ENCODE measurements at places on chromosomes 7 and 10.
A peak's percentile ranks its signal among the peaks of the same experiment; 100 is the strongest.

GRCh38 chr7:78585980-78586379 is 787.4 kb downstream of the PHTF2 start:
- DNase-seq: no peak

GRCh38 chr7:92695308-92696261 is 105.4 kb upstream of the FAM133B start:
- no peak for DNase-seq

DNA sequence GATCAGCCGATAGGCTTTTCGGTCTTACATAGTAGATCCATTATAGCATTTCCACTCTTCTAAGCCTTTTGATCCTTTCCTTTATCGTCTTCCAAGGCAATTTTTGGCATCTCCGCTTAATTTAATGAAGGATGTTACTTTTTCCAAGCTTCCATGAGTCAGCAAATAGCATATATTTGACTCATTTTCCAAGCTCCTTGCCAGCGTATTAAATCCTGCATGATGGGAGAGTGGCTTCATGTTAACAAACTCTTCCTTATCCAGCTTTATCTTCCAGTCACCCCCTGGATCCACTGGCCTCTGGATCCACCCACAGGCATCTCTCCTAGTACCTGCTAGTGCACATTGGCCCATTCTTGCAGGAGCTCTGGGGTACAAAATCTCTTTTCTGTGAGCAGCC is 13.0 kb downstream of the OR9A2 start:
- DNase-seq: no peak

GRCh38 chr10:62806251-62806650 is 1.7 kb downstream of the ADO start:
- no peak for DNase-seq

- no peak for DNase-seq
These were observed 116.0 kb upstream of the ANKRD1 start for GRCh38 chr10:91036807-91037411.

GRCh38 chr7:24762771-24763170 is 5.5 kb upstream of the GSDME start:
- no peak for DNase-seq

DNA sequence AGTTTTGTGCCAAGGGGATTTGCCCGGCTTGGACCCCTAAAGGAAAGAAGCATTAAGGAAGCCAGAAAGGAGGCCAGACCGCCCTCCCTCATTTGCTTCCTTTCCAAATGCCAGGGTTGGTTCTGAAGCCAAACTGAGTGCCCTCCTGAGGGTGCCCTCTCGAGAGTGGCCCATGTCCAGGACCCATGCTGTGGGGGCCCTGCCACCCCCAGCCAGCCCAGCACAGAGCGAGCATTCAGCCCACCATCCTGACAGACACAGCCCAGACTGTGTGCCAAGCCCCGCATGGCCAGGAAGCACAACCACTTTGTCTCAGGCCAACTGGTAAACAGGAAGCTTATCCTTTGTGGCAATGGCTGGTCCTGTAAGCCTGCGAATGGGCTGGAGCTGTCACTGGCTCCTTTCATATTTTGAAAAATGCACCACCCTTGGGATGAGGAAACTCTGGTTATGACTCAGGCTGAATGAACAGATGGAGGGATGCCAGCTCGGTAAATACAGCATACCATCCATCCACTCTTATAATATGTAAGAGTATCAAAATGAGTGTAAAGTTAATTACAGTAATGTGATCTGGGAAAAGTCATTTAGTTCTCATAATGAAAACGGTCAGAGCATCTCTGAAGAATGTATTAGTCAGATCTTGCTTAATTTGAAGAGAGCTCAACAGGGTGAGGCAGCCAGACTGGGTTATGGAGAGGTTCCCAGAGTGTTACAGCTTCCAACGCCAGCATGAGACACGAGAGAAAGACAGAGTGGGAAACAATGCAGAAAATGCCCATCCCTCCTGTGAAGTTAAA is 65.0 kb downstream of the STK17A start:
- DNase-seq: peak; percentile 50

DNA sequence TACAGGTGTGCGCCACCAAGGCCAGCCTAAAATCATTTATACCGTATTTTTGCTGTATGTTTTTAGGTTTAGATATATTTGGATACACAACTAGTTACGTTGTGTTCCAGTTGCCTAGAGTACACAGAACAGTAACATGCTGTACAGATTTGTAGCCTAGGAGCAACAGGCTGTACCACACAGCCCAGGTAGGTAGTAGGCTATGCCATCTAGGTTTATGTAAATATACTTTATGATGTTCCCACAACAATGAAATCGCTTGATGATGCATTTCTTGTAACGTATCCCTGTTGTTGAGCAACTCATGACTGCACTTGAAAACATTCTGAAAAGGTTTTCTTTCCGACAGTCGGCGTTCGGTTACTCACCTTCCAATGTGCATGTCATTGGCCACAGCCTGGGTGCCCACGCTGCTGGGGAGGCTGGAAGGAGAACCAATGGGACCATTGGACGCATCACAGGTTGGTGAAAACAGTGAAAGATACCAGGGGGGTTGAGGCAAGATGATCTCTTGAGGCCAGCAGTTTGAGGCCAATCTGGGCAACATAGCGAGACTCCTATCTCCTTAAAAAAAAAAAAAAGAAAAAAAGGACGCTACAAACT is 7.7 kb downstream of the PNLIP start:
- no peak for DNase-seq

DNA sequence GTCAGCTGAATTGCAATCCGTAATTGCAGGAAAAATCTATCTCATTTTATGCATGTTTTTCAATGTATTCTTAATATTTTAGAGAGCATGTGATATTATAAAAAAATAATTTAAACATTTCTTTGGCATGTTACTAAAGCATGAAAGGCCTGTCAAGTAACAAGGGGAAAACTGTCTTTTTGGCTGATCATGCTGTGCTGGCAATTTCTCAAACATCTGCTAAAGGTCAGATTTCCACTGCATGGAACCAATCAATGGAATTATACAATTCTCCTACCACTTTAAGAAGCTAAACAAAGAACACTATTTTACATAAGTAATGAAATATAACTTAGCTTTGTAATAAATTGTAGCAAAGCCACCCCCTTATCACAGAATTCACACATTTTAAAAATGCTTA is 49.4 kb downstream of the JMJD1C start:
- DNase-seq: no peak

DNA sequence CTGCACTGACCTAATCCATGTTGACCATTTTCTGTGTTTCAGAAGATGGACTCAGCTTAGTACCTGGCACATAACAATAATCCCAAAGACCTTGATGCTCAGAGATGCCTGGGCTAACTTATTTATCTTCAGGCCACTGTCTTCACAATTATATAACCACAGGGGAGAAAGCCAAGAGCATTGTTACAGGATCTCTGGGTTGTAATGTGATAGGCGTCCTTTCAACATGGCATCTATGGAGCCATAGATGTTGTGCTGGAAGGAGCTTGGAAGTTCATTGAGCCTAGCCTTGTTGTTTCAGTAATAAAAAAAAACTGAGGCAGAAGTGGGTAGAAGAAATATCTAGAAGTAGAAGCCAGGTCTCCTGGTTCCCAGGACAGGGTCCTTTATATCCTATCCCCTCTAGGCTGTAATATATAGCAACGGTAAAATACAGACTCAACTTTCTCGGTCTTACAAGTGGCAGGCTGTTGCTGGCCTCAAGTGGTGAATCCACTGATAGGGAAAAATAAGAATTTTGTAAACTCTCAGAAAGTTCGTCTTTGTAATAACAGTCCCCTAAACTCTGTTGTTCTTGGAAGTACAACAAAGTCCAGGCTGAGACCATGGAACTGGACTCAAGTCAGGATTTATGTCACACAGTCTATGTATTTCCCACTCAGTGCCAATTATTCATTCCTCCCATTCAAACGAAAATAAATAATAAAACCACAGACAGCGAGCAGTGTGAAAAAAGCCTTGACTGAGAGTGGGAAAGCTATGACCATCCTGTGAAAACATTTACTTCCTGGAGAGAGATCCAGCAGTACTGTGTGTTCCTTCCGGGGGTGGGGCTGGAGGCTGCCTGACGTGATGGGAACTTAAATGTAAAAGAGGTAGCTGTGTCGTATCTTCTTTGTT is 277.6 kb downstream of the REEP3 start:
- no peak for DNase-seq

- no peak for DNase-seq
These were observed 51.6 kb upstream of the AQP1 start for GRCh38 chr7:30859940-30860496.

DNA sequence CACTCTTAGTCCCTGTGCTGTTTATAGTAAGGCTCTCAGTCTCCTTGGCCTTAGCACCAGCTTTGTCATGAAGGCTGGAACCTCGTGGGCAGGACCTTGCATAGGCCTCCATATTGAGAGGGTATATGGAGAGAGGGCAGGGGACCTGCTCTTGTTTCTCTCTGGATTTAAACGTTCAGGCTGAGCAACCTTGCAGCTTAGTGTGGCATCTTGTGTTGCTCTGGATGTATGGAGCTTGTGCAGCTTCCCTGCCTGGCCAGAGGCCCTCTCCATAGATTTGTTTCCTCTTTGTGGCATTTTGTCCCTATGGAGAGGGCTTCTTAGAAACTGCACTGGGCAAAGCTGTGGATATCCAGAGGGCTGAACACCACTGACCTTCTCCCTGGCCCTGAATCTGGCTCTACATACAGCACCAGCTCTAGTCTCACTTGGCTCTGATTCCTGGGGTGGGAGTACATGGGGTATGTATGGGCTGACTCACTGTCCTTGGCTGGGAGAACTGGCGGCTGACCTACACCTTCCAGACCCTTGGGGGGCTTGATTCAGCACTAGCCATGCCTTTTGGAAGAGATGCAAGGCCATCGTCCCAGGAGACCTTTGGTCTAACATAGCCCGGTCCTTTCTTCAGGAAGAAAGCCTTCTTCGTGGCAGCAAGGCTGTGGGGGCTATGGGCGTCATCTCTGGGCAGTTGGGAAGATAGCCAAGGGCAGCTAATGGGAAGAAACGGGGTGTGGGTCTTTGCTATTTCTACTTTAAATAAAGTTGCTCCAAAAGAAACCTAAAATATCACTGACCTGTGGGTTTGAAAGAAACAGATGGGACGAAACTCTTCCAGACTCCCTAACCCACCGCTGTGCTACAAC is 30.5 kb downstream of the ITPRIP start:
- DNase-seq: no peak

DNA sequence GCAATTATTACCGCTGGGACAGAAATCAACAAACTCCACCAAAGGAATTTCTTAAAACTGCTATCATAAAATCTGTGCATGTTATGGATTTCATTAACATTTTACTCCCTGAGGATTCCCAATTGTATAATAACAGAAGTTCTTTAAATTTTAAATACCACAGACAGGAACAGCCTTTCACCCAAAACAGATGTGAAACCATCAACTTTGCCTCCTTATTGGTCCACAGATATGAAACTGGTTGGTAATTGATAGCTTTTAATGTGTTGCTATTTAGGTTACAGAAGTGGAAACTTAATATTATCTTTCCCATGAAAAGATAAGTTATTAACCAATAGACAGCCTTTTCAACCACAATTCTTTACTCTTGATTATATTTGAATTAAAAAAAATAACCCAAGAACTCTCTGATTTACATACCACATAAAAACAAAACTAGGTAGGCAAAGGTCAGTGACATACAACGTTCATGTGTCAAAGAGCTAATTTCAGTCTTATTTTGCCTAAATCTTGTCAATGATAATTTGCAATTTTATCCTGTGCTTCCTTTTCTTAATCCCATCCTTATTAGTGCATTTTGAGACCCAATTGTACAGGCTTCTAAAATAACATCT is 90.0 kb downstream of the NRP1 start:
- DNase-seq: no peak

- no peak for DNase-seq
These were observed 20.0 kb downstream of the GUSB start for GRCh38 chr7:65962033-65962432.

GRCh38 chr7:110007320-110008063 is 1083.4 kb upstream of the LRRN3 start:
- DNase-seq: no peak
